ENCODE measurements at places on chromosomes 2 and 18. TPM values are rescaled to one million over a fixed set of nuclear protein-coding genes. Genes with fewer than 3 reads are reported as not detected.

Gene PRKRA
- total RNA-seq: 33.5 TPM

Gene NAT8
- total RNA-seq: not detected

GRCh38 chr2:155418753-155419152 is 720.3 kb downstream of the KCNJ3 start:
- DNase-seq: no peak

DNA sequence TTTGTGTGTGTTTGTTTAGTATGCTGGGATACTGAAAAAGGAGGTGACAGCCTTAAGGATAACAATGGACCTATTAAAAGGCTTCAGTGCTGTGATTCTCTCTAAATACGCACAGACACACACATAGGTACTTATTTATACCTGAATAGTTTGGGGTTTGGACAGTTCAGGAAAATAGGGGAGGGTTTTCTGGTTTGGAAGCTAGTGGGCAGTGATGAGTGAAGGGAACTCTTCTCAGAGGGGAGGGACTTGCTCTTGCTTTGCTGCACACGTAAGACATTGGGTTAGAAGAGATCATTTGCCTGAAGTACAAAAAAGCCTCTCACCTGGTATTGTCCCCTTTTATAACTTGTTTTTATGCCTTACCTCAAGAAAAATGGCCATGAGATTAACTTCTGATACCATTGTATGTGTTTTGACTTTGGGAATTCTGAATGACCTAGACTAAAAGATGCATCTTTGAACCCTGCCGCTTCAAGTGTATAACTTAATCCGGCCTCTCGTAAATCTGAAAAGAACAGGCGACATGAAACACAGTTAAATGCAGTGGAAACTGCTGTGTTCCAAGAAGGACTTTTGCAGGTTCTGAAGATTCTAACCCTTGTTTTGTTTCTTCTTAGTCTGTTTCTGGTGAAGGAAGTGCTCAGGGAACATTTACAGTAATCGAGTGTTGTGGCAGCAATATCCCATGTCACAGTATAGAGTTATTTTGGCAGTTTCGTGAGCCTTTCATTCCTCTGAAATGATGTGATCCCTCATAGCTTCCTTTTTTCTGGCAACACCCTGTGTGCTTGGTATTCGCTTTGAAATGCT is 2.5 kb downstream of the CRIM1 start:
- no peak for DNase-seq

- peak; percentile 80 for DNase-seq
Measured at GRCh38 chr2:156333951-156334495, 1.5 kb upstream of the NR4A2 start.

All from activated CD8-positive, alpha-beta memory T cell treated with anti-CD3 and anti-CD28 coated beads, Interleukin-2, amount 10 ng/mL, durations not matched to agents 7 days and 5 days (primary cell).